Umbilical cord (tissue), 2 donors: ENCODE measurements at places on chromosomes 16 and 17. TPM values are rescaled to one million over a fixed set of nuclear protein-coding genes. Genes with fewer than 3 reads are reported as not detected.

HBA2 gene
- total RNA-seq: 7,657 TPM

ADAT1 gene
- 58.5 TPM for total RNA-seq

FOXJ1 gene
- total RNA-seq: 0.48 TPM

PRDM7 gene
- total RNA-seq: 2.2 TPM

CYB561 gene
- 42.1 TPM for total RNA-seq

ACSM5 gene
- total RNA-seq: 9.9 TPM

PDP2 gene
- total RNA-seq: 16.4 TPM

ADGRG3 gene
- not detected for total RNA-seq

OR3A3 gene
- 5.3 TPM for total RNA-seq

KRTAP9-4 gene
- total RNA-seq: 1.2 TPM

ARHGAP23 gene
- 10.8 TPM for total RNA-seq
